Mucosa of descending colon (tissue), 3 donors: ENCODE measurements at places on chromosomes 3 and 15.

GRCh38 chr15:33028495-33028894 is 166.0 kb downstream of the FMN1 start:
- no peak for DNase-seq

- DNase-seq = peak; percentile 89
Measured at GRCh38 chr15:31435261-31435911, 108.8 kb downstream of the KLF13 start.

GRCh38 chr15:83082730-83083386 is 15.8 kb upstream of the BTBD1 start:
- no peak for DNase-seq

GRCh38 chr3:52444860-52445793 is at the start of gene SEMA3G:
SEMA3G (minus strand) TSS chr3:52445103; CDS start chr3:52445027, 76 bp downstream.
- DNase-seq = peak; percentile 83

DNA sequence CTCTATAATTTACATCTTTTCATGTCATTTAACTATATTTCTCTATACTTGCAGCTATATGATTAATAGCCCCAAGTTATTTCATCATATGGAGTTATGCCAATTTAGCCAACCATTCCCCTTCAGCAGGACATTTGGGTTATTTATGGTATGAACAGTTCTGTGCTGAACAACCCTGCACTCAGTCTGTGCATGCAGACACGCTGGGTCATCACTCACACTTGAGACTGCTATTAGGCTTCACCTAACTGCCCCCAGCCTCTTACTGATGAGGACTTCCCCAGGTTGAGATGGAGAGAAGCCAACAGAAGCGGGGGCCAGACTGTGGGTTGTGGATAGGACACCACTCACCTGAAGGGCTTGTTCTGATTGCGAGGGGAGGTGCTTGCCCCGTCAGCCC is 7.3 kb downstream of the TADA3 start:
- DNase-seq = no peak

DNA sequence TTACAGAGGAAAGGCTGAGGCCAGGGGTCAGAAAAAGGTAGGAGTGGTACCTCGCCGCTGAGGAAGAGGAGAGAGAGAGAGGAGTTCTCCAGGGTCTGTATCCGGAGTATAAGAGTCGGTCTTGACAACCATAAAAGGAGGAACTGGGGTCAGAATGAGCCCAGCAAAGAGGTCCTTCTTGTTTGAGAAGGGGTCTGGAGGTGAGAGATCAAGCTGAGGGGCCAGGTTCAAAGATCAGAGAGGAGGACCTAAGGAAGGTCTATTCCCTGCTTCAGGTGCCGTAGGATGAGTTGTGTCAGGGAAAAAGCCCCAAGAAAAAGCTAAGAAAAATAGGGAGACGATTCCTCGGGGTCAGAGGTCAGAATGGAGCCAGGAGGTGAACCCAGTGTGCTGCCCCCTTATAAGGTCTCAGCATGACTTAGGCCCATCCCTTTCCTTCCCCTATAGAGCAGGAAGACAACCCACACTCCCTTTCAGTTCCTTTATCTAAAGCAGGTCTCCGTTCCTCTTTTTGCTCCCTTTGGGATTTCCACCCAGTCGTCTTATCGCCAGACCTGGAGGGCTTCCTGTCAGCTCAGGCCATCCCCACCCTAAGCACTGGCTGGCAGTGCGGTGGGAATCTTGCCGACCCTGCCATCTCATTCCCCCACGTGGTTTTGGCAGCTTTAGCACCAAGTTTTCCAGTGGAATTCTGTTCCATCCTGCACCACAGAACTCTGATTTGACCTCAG is 651 bp downstream of the MTMR14 start:
- peak; percentile 5 for DNase-seq

GRCh38 chr3:173584838-173585831 is 187.6 kb downstream of the NLGN1 start:
- no peak for DNase-seq

DNA sequence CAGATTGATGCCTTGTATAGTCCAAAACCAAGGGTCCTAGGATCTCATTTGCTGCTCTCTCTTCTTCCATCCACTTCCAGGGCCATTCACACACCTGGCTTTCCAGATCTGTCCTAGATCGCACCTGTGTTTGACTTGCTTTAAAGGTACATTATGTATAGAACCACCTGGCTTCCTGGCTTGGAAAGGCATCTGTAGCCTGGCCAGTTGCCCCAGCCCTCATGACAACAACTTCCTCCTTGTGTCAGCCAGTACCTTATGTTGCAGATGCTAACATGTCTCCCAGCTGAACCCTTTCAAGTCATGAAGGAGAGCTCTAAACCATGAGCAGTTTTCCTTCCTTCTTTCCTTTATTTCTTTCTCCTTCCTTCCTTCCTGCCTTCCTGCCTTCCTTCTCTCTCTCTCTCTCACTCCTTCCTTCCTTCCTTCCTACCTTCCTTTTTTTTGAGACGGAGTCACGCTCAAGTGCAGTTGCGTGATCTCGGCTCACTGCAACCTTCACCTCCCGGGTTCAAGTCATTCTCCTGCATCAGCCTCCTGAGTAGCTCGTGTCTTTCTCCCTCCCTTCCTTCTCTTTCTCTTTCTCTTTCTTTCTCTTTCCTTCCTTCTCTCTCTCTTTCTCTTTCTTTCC is 2.5 kb upstream of the HTR3C start:
- DNase-seq = peak; percentile 34

GRCh38 chr15:74482661-74483060 is 21.7 kb upstream of the UBL7 start:
- DNase-seq = no peak

DNA sequence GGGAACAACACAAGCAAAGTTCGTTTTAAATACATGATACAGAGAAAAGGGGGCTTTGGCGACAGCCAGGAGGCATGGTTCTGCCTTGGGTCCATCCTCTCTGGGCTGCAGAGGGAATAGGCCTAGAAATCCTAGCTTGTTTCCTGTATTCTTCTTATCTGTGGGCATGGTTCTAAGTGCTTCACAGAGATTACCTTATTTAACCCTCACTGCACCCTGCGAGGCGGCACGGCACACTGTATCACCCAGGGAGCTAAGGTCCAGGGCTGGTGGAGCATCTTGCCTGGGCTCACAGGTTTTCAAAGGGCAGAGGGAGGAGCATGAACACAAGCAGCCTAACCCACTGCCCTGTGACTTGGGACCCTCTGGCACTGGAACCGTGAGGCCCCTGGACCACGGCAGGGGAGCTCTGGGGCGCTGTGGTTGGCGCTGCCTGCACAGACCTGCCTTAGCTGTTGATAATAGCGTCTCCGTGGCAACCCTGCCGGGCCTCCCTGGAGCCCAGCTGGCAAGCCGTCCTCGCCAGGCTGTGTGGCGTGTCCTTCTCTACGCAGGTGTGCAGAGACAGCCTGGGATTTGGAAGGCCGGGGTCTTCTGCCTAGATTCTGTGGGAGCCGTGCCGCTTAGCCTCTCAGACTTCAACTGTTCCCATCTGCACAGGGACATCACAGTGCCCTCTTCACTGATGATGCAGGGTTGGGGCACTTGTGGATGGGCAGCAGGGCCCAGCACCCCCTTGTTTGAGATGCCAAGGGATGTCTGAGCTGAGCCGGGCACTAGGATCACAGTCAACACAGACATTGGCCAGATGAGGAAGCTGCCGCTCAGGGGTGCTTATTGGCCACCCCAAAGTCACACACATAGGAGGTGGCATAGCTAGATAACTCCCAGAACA is 154.6 kb upstream of the TLE3 start:
- DNase-seq = no peak

DNA sequence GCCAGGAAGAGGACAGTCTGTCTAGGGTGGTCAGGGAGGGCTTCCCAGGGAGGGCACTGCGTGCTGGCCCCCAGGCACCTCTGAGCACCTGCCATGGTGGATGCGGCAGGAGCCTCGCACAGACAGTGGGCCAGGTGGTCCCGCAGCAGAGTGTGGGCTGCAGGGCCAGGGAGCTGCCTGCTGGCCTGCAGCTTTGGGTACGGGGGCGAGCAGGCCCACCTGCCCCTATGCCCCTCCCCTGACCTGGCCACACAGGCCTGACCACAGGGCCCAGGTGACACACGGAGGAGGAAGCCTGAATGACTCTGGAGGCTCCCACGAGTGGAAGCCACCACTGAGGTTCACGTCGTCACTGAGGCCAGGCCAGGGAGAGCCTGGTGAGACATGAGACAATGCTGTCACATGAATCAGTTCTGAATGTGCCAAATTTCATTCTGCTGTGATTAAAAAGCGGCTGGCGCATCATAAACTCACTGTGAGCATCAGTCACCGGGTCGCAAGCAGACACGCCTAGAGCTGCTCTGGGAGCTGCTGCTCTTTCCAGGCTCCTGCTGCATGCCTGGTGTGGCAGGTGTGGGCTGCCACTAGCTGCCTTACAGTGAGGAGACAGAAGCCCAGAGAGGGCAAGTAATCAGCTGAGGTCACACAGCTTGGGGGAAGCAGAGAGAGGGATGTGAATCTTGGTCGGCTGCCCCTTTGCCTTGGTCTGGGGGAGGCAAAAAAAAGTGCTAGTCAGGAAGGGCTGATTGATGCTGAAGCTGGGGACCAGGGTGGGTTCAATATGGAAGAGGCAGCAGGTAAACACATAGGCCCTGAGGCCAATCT is 39.5 kb upstream of the IQSEC1 start:
- DNase-seq = no peak

GRCh38 chr3:143064777-143065176 is 54.8 kb upstream of the CHST2 start:
- DNase-seq = no peak

GRCh38 chr15:64151727-64152506 is at the start of gene SNX22:
SNX22 (plus strand) TSS chr15:64151731; CDS start chr15:64151776, 45 bp downstream.
- DNase-seq = peak; percentile 32

- DNase-seq = no peak
Measured at GRCh38 chr3:143644370-143645089, 203.7 kb downstream of the SLC9A9 start.

GRCh38 chr3:158084651-158085050 is 21.6 kb downstream of the SHOX2 start:
- DNase-seq = no peak

- DNase-seq = no peak
Measured at GRCh38 chr3:179528772-179529171, 34.0 kb upstream of the ACTL6A start.

DNA sequence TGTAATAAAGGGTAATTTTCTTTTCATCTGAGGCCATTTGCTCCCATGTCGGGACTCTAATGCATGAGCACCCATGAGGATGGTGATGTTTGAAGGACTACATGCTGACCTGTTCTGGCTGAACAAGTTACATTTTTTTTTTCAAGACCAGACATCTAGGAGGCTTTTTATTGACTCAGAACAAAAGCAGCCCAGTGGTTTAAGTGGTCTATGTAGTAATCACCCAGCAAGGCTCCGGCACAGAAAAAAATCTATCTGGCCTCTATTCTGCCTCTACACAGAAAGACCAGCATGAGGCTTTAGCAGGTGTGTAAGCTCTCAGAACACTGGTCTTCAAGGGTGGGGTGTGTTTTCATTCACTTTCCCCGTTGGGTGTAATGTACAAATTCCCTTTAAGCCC is 95.1 kb upstream of the ZBED2 start:
- no peak for DNase-seq

DNA sequence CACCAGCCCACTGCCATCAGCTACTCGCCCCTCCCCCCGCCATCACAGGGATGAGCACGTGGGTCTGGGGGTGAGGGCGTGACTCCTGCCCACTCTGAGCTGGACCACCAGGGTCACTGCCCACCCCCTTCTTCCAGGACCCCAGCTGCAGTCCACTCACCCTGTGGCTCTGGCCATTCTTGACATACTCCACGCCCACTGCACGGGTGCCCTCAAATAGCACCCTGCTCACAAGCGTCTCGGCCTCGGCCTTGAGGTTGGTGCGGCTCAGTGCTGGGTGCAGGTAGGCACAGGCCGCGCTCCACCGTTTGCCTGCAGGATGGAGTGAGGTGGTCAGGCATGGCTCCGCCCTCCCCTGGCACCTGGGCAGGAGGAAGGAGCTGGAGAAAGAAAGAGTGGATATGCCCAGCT is 23.9 kb downstream of the CHDH start:
- peak; percentile 41 for DNase-seq

GRCh38 chr15:40204100-40204499 is 34.8 kb upstream of the PAK6 start:
- no peak for DNase-seq

DNA sequence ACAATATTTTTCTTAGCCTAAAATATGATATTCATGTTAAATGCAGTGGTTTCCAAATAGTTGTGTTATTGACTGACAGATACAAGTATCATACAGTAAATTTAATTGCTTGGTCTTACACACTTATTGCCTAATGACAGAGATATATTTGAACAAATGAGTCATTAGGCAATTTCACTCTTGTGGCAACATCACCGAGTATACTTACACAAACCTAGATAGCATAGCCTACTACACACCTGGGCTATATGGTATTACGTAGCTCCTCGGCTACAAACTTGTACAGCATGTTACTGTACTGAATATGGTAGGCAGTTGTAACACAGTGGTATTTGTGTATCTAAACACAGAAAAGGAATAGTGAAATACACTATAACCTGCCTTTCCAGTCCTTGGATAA is 50.3 kb downstream of the SERPINI1 start:
- DNase-seq = no peak

DNA sequence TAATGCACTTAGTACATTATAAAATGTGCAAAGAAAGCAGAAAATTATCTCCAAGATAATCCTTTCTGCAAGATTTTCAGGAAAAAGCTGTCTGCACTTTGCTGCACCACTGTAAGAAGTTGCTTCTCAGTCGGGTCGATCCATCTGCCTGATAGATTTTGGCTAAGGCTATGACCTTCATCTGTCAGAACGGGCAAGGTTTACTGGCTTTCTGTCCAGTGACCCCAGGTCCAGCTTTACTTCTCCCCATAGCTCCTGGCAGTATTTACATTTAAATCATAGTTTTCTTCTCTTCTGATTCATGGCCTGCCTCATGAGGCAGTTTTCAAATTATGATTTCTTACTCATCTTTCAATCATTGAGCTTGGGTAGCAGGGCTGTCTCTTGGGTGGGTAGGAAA is 422.7 kb downstream of the EPHB1 start:
- DNase-seq = no peak

DNA sequence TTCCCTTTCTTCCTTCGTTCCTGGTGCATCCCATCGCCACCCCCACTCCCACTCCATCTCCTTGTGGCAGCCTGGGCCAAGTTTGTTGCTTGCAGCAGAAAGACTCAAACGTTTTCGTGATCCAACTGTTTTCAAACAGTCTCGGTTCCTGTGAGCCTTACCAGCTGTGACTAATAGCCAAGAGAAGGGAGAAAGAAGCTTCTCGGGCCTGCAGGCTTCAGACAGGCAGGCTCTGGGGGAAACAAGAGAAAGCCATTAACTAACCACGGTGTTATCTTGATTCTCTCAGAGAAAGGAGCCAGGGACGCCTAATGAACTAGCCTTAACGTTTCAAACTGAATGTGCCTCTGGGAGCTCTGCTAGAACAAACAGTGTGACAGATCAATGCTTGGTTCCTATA is 742.0 kb downstream of the NR2F2 start:
- DNase-seq = no peak
